Bronchial epithelial cell (primary cell): ENCODE measurements at places on chromosomes 6 and 20. TPM values are rescaled to one million over a fixed set of nuclear protein-coding genes. Genes with fewer than 3 reads are reported as not detected.

The VAPB gene
- 12.9 and 16.3 TPM in 2 replicates for total RNA-seq

The SHLD1 gene
- total RNA-seq: 4.5 TPM in 2 replicates

DNA sequence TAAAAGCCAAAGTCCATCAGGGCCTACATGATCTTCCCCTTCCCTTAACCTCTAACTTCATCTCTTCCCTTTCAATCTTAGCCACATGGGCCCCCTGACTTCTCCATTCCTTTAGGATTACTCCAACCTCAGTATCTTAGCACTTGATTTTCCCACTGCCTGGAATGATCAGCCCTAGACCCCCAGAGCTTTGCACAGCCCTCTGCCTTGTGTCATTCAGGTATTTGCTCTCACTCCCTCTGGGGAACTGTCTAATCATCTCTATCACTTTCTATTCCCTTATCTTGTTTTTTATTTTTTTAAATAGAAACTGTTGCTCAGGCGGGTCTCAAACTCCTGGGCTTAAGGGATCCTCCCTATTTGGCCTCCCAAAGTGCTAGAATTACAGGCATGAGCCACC, 13.3 kb upstream of the ZNFX1 start:
- no peak for DNase-seq

- DNase-seq: peak; percentile 89
Measured at GRCh38 chr6:148193063-148193680, 149.5 kb upstream of the SASH1 start.

DNA sequence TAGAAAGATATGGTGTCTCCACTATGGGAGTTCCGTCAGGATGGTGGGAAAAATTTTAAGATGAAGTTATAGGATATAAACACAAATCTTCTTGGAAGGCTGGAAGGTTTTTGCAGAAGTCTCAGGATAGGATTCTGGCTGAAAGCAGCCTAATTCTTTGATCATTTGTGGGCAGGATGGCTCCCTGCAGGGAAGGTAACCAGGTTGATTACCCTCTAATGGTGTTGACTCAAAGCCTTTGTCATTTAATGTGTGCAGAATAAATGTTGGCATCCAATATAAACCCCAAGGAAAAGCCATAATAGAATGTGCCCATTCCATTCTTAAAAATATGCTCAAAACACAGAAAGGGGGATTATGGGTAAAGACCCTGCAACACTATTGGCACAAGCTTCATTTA, 204.3 kb downstream of the EPM2A start:
- DNase-seq: no peak

GRCh38 chr20:3612795-3613572, 50.2 kb downstream of the GFRA4 start:
- no peak for DNase-seq

- peak; percentile 22 for DNase-seq
Measured at GRCh38 chr6:80641591-80641990, 535.1 kb downstream of the BCKDHB start.

The SAMD5 gene
- total RNA-seq: 2.6 and 3.1 TPM in 2 replicates

- peak; percentile 41 for DNase-seq
Measured at GRCh38 chr20:10636326-10636818, 37.4 kb downstream of the JAG1 start.

DNA sequence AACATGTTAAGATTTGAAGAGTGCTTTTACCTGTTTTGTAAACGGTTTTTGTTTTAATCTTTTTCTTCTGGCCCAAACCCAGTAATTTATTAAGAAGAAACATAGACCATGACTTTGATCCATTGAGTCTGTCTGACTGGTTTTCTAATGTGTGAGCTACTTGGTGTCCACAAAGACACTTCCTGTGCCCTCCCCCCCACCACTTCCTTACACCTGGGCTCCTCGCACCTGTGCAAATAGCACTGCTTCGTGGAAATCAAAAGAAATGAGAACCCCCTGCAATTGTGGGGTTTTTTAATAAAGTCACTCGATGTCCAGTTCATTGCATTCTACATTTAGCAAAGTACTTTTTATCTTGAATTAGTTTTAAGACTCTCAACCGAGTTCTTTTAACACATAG, 65.5 kb downstream of the SMOC2 start:
- DNase-seq: no peak

DNA sequence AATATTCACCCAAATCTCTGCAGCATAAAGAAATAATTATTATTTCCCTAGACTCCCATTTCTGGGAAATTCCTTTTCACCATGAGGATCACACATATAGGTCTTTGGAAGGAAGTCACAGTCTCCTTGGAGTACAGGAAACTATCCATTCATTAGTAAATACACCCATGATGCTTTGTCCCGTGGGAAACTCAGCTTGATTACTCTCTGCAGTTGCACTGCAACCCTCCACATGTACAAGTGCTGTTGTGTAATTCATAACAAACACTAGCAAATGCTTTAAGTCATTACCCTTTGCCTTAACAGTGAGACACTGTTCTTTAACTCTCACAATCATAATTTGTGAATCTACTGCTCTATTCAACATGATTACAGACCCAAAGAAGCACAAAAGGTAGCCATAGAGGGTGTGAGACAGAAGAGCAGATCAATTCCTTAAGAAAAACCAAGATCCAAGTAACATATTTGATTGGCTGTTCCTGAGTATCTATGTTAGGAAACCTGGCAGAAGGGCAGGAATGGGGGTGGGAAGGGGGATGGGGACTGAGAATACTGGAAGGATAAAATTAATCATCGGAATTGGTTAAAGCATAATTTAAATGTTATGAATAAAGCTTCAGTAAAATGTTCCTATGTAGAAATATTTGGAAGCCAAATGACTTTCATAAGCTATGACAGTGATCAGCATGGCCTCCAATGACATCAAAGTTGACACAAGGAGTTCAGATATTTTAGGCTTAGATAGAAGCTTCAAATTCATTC, 268.0 kb downstream of the HACE1 start:
- peak; percentile 21 for DNase-seq

- DNase-seq: peak; percentile 12
Measured at GRCh38 chr6:116465246-116465645, 4.1 kb downstream of the CALHM6 start.

The MCCD1 gene
- not detected in 2 replicates for total RNA-seq

The CAGE1 gene
- 0.13 TPM in 1 of 2 replicates, not detected in the other for total RNA-seq

- no peak for DNase-seq
Measured at GRCh38 chr20:32153771-32154170, 44.3 kb downstream of the TM9SF4 start.

DNA sequence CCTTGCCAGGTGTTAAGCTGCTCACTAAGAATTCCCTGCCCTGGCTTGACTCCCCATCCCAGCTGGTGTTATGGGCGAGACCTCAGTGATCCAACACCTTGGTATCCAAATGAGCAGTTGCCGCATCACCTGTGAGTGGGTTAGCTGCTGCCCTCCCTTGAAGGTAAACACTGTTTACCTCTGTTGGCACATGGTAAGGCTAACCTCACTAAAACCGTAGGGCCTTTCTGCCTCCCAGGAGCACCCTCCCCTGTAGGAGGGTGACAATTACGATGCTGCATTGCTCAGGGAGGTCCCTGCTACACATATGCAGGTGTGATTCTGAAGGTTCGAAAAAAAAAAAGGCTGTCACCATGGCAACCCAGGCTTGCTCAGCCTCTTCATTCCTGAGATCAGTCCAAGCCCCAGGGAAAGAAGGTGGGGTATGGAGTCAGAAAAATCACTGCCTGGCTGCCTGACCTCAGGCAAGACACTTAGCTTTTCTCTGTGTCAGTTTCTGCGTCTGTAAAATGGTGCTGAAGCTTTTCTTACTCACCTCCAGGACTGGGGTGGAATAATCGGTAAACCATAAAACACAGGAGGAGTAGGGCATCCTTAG, 19.5 kb downstream of the PNPLA1 start:
- DNase-seq: peak; percentile 88

DNA sequence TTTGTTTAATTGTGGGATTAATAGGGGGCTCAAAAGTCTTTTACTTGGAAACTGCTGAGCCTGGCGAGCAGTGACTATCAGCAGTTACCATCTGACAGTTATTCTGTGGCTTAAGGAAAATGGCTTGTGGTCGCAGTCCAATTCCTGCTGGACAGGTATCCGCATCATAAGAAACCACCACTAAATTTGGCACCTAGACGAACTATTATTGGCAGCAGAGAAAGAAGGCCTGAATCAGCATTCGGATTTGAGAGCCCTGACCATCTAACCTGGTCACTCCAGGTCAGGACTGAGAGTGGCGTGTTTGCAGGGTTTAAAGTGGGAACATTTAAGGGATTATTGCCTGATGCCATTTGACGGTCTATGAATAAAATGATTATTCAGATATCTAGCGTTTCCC, 146.4 kb downstream of the RPS12 start:
- DNase-seq: peak; percentile 47

The TRIM31 gene
- total RNA-seq: 0.13 TPM in 1 of 2 replicates, not detected in the other

GRCh38 chr6:112881027-112881426, 533.9 kb downstream of the RFPL4B start:
- no peak for DNase-seq

- no peak for DNase-seq
Measured at GRCh38 chr20:3572151-3572550, 91.0 kb downstream of the GFRA4 start.

The EYA2 gene
- 8.4 and 10.6 TPM in 2 replicates for total RNA-seq

DNA sequence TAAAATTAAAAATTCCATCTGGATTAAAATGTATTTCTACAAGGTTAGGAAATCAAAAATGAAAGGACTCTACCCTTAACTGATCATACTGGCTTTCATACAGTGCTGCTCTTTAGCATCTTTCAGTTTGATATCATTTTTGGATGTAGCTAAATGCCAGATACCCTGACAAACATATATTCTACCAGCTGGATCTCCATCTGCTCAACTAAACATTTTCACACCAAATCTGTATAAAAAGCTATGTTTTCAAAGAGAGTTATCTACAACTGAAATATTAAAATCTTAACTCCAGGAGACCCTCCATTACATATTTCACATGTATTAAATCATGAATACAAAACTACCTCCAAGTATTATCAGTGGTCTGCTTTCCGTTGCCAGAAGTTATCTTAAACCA, 95.7 kb downstream of the EPHA7 start:
- DNase-seq: no peak

- no peak for DNase-seq
Measured at GRCh38 chr6:38658418-38659167, 18.9 kb upstream of the BTBD9 start.

The TCP11 gene
- not detected in 2 replicates for total RNA-seq

DNA sequence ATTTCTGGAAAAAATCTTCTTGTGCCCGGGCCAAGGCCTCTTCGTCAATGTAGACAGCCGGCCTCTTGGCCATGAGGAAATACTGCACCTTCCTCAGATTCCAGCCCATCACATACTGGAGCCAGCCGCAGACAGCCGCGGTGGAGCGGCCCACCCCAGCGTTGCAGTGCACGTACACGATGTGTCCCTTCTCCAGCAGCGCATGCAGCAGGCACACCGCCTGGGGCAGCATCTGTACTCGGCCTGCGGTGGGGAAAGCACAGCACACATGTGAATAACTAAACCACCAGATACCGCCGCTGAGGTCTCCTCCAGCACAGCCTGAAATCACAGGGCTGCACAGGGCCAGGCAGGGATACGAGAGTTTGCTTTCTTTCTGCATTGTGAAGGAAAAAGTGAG, 107.9 kb downstream of the EPM2A start:
- DNase-seq: no peak

The UNC93A gene
- not detected in 2 replicates for total RNA-seq

DNA sequence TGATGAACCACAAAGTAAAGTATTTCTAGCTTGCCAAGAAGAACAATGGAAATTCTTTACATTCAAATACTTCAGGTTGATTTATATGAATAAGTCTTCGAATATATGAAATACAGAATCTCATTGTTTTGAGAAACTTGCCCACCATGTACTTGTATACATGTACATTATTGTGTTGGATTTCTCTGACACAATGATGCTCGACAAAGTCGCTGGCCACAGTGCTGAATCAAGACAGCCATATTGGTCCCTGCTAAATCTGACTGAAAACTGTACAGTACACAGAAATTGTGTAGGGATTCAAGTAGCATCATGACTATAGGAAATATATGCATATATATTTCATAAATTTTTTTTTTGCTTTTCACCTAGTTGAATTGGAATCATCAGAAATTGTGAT, 13.1 kb upstream of the LIN28B start:
- DNase-seq: peak; percentile 29

DNA sequence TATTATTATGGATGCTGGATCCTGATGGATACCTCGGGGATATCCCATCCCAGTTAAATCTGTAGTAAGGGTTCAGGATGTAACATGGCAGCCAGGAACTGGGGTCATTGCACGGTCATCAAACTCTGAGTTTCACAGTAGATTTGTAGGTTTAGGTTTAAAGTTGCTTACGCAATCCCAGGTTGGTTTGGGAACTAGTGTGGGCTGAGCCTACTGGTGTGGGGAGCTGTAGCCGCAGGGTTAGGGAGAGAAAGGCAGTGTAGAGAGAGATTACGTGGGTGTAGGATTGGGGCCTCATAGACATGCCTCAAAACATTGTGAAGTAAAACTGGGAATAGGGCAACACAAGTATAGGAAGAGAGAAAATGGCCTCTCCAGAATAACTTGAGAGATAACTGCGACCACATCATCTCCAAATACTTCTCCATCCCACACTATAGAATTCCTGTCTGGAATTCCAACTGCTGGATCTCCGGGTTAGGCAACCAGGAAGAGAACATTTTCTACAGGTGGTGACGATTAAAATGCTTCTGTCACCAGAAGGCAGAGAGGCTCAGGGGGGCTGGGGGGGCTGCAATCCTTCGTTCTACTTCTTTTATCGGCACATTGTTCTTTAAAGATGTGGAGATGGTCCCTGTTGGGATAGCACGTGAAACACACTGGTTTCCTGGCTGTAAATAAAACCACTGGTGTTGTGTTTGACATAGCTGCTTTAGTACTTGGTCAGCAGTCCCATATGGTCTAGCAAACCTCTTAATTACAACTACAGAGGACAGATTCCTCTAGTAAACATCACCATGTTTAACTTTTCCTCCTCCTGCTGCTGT, 44.9 kb upstream of the TMEM170B start:
- DNase-seq: no peak

- peak; percentile 87 for DNase-seq
Measured at GRCh38 chr6:47780510-47781356, 1.1 kb upstream of the OPN5 start.

The KCNK16 gene
- not detected in 2 replicates for total RNA-seq

The ARMC2 gene
- total RNA-seq: 0.26 and 0.77 TPM in 2 replicates

DNA sequence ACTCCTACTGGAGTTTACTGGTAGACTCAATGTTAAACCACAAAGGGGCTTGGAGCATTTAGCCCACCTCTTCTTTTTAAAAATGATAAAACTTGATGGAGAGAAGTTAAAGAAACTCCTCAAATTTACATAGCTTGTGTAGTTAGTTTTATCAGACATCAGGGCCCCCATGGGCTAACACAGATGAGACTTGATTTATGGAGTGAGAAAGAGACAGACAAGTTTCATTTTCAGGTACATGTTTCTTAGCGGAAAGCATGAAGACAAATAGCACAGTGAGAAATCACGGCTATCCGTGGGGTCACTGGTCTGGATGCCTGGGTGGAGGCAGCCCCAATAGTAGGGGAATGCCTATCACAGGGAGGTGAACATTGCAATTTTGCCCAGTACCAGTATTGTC, 173.6 kb downstream of the TFAP2B start:
- no peak for DNase-seq
